COLO829 (cell line): ENCODE measurements at places on chromosomes 11 and 22.
A peak's percentile ranks its signal among the peaks of the same experiment; 100 is the strongest.

GRCh38 chr11:35013514-35014233 lies 97.3 kb downstream of the PDHX start:
- DNase-seq, result no peak

GRCh38 chr11:7749456-7749855 lies 43.2 kb upstream of the OVCH2 start:
- DNase-seq, result no peak

GRCh38 chr11:95922099-95922498 lies 1.8 kb downstream of the MTMR2 start:
- no peak for DNase-seq

- DNase-seq, result no peak
Measured at GRCh38 chr11:15645201-15645600, 530.5 kb downstream of the INSC start.

DNA sequence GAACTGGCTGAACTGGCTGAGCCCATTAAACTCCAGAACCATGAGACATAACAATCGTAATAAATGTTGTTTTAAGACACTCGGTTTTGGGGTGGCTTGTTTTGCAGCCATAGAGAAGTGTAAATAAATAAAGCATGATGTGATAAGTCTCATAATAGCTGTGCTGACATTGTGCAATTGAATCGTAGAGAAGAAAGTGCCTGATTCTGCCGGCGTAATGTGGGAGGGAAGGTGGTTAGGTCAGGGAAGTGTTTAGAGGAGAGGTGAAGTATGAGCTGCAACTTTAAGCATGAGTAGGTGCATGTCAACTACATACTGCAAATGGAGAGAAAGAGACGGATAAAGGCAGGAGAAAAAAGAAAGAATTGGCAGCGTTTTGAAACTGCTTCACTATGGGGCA lies 217.1 kb downstream of the BLID start:
- no peak for DNase-seq

DNA sequence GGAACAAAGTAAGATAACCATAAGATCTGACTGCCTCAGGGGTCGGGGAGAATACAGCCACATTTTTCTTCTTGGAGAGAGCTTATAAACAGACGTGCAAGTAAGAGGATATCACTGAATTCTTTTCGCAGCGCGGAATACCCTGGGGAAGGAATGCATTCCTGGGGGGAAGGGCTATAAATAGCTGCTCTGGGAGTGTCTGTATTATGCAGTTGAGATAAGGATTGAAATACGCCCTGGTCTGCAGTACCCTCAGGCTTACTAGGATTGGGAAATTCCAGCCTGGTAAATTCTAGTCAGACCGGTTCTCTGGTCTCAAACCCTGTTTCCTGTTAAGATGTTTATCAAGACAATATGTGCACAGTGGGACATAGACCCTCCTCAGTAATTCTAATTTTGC lies 1491.7 kb upstream of the RAG2 start:
- DNase-seq, result no peak

DNA sequence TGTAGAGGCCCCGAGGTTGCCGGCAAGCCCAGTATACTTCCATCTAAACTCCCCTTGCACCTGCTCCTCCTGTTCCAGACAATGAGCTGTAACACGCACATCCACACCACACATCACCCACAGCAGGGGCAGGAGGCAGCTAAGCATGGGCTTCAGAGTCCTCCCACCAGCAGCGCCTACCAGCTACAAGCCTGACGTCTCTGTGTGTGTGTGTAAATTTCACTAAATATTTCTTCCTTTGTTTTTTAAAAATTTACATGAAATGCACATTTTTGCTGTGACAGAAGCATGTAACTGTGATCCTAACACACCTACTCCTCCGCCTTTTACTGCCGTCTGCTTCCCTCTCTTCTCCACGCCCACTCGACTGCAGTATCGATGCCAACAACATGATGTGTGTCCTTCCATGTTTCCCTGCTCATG lies 29.4 kb upstream of the PACSIN2 start:
- DNase-seq, result no peak

- DNase-seq, result no peak
Measured at GRCh38 chr11:132714859-132715440, 817.4 kb downstream of the OPCML start.

DNA sequence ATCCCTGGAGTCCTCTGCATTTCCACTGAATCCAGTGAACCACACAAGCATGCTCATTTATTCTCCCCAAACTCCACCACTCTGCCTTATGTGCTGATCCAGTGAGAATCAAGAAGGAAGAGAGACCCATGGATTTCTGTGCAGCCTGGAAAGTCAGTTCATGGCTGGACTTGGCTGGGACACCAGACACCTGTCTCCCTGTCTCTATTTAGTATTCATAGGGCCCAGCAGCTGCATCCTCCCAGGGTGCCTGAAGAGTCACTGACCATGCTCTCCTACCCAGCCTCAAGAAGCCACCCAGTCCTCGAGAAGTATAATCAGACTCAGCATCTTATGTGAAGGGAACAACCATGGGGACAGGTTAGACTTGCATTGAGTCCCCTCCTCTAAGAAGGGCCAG lies 83.2 kb downstream of the ZNF280B start:
- DNase-seq, result no peak

DNA sequence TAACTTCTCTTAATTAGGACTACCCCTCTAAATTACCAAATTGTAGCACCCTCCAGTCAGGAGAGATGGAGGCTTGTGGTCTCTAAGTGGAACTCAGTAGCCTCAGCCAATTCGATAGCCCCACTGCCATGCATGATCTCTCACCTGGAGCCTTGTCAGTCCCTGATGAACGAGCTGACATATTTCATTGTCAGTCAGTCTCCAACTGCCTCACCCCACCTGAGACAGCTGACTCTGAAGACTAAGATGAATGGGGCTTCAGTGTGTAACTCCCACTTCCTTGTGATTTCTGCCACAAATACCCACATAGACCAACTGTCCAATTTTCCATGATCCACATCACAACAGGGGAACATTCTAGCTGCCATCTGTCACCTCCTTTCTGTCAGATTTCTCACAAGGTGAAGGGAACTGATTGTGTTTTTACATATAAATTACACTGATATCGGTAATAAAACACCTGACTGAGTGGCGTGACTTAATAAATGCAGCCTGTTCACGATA lies 206.5 kb downstream of the FAM181B start:
- no peak for DNase-seq

GRCh38 chr11:18259259-18259658 lies 6.8 kb upstream of the SAA1 start:
- DNase-seq, result no peak

GRCh38 chr11:133898031-133898769 lies 52.9 kb upstream of the SPATA19 start:
- DNase-seq, result no peak

GRCh38 chr11:126419801-126420697 lies 64.6 kb downstream of the ST3GAL4 start:
- DNase-seq, result peak; percentile 97

DNA sequence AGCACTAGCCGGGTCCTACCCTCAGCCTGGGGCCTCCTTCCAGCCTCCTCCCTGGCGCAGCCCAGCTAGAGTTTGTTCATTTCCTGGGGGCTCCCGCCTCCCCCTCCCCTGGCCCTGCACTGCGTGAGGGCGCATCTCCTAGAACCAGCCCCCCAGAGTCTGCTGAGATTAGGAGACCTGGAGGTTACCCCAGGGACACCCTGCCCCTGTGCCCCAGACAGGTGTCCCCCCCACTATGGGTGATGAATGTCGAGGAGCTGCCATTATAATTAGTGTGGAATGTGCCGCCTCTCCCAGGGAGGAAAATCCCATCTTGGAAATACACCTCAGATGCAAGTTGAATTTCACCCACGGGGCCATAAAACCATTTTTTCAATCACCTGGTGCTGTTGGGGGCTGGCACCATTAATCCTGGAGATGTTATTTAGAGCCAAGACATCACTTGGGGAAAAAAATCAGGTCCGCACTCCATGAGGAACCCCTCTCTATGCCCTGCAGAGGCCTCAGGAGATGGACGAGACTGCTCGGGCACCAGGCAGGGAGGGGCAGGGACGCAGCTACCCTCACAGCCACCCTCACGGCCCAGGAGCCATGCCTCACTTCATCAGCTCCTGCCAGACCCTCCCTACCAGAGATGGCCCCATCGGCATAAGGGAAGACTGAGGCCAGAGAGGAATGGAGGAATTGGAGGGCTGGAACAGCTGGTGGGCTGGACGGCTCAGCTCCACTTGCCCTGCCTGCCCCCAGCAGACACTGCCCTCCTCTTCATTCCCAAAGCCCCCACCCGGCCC lies 197.5 kb downstream of the IGLL1 start:
- DNase-seq, result no peak
